Activated T-cell treated with anti-CD3 and anti-CD28 coated beads, Interleukin-2, amount 50 U/mL, for 48 hours (primary cell): ENCODE measurements at places on chromosomes 16 and 17.

DNA sequence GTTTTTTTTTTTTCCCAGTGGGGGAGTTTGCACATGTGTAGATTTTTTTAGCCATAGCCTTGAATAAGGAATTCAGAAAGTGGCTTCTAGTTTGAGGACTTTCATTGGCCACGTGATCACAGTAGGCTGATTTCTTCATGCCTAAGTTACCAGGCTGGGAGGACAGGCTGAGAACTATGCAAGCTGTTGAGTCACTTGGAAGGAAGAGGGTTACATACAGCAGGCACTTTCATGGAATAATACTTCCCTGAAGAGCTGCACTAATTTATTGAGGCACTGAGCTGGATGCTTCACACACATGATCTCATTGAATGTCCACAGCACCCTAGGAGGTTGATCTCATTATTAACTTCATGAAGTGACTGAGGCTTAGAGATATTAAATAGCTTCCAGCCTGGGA, 22.8 kb downstream of the PRKCB start:
- no peak for DNase-seq

DNA sequence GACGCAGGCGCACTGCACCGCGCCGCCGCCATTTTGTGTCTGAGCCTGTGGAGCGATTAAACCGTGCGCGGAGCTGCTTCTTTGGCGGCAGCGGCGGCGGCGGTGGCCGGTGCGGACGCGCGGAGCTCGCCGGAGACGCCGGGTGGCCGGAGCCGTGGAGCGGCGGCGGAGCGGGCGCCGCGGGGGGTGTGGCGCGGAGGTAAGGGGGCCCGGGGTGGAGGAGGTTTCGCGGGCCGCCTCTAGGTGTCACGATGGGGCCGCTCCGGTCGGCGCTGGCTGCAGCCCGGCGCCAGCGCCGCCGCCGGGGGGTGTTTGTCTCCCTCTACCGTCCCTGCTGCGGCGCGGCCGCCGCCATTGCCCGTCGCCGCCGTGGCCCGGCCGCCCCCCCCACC, at the start of gene CTCF:
CTCF (plus strand) TSS at position 1 of the 392 bp plus-strand sequence. CDS start 48,307 bp downstream, outside the sequence.
- no peak for DNase-seq

DNA sequence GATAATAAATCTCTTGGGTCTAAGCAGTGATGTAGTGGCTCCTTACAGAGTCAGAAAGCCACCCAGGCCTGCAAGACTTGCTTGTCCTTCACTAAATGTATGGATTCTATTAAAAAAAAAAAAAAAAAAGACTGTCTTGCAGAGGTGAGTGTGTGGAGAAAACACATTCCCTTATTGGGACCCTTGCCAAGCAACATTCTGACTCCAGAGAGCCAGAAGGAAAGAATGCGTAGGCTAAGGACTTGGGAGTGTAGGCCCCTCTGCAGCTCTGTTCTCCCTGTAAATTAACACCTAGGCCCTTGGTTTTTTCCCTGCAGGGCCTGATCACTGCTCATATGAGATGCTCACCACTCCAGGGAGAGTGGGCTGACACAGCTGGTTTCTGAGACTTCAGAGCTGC, 17.8 kb downstream of the SCPEP1 start:
- no peak for DNase-seq

- DNase-seq: no peak
Observed at GRCh38 chr16:16141141-16141540, 82.2 kb downstream of the ABCC6 start.

DNA sequence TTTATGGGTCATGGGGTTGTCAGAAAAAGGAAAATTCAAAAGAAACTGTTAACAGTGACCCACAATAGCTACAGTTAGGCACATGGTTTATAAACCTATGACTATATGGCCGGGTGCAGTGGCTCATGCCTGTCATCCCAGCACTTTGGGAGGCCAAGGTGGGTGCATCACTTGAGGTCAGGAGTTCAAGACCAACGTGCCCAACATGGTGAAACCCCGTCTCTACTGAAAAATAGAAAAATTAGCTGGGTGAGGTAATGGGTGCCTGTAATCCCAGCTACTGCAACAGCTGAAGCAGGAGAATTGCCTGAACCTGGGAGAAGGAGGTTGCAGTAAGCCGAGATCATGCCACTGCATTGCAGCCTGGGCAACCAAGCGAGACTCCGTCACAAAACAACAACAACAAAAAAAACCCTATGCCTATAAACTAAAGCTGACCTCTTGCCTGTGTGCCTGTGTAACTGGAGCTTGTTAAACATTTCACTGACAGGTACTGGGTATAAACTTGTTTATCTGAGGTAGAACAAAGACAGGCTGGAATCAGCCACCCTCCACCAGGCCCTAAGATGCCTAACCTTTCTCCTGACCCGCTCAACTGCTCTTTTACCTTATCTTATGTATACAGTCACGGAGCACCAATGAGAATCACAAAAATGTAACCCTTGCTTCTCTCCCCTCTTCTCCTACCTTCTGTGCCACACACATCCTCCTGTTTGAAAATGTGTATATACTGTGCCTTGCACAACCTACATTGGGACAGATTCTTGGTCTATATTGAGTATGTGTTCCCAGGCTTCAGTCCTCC, 62.9 kb upstream of the ATF7IP2 start:
- no peak for DNase-seq

DNA sequence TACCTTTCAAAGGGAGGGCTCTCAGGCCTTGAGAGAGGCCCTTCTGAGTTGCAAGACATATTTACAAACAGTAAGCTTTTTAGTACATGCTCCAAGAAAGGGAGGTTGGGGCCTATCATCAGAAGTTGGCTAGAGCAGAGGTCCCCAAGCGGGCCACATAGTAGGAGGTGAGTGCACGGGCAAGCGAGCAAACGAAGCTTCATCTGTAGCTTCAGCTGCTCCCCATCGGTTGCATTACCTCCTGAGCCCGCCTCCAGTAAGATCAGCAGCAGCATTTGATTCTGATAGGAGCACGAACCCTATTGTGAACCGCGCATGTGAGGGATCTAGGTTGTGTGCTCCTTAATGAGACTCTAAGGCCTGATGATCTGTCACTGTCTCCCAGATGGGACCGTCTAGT, 26.2 kb downstream of the PRDM7 start:
- DNase-seq: no peak
